Breast epithelium (tissue), 4 donors: ENCODE measurements at places on chromosomes 11 and 22.

- no peak for DNase-seq
Measured at GRCh38 chr11:107957109-107957588, 28.9 kb downstream of the RAB39A start.

DNA sequence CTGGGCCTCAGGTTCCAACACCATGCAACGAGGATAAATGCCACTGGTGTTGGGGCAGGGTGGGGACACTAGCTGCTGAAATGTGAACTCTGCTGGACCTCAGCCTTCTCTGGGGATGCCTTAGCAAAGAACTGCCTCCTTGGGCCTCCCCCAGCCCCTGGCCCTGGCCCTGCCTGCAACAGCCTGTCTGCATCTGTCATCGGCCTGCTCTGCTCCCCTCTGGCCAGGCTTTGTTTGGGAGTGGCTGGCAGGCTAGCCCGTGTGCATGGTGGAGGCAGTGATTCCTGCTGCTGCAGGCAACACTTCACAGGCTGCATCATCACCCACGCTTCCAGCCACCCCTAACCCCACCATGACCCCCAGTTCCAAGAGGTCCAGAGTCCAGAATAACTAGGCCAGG, 11.5 kb upstream of the MYOD1 start:
- DNase-seq, result no peak

GRCh38 chr22:38649841-38650522, 6.2 kb downstream of the FAM227A start:
- DNase-seq, result no peak

- DNase-seq, result no peak
Measured at GRCh38 chr11:126432525-126432924, 77.0 kb downstream of the ST3GAL4 start.

- DNase-seq, result no peak
Measured at GRCh38 chr22:49788504-49788903, 39.2 kb downstream of the BRD1 start.

DNA sequence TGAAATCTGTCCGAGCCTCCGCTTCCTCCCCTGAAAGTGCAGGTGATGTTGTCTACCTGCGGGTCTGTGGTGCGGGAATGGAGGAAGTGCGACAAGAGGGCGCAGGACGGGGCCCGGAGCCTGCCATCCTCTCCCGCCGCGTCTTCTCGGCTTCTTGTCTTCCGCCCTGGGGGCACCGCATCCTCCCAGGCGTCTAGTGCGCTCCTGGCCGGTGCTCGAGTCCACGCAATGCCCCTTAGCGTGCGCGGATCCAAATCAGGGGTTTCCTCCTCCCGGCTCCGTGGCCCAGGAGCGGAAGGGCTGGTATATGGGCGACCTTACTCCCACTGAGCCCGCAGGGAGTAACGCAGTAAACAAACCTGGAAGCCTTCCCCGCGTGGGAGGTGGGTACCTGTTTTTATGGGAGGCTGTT, 405 bp downstream of the SFI1 start:
- no peak for DNase-seq

- DNase-seq, result no peak
Measured at GRCh38 chr11:102267609-102268008, 49.7 kb upstream of the BIRC3 start.

DNA sequence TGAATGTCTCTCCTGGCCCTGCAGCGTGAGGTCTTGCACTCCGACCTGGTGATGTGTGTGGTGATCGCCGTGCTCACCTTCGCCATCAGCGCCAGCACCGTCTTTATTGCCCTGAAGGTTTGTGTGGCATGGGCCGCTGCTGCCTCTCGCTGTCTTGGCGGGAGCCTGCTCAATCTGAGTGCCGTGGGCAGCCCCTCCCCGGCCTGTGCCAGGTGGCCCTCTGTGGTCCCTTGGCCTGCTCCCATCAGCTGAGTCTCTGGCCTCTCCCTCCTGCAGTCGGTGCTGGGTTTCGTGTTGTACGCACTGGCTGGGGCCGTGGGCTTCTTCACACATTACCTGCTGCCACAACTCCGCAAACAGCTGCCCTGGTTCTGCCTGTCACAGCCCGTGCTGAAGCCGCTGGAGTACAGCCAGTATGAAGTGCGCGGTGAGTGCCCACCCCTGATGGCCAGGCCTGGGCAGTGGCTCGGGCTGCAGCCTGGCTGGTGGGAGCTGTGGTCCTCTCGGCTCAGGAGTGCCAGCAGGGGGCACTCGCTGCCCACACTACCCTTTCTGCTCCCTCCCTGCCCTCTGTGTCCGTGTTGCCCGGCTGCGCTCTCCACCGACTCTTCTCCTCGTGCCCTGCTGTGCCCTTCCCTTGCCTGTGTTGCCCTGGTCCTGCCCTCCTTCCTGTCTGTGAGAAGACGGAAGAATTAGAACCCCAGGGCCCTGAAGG, 10.2 kb downstream of the PCNX3 start:
- DNase-seq, result no peak
